ENCODE measurements at places on chromosomes 1 and 21.
A peak's percentile ranks its signal among the peaks of the same experiment; 100 is the strongest.

DNA sequence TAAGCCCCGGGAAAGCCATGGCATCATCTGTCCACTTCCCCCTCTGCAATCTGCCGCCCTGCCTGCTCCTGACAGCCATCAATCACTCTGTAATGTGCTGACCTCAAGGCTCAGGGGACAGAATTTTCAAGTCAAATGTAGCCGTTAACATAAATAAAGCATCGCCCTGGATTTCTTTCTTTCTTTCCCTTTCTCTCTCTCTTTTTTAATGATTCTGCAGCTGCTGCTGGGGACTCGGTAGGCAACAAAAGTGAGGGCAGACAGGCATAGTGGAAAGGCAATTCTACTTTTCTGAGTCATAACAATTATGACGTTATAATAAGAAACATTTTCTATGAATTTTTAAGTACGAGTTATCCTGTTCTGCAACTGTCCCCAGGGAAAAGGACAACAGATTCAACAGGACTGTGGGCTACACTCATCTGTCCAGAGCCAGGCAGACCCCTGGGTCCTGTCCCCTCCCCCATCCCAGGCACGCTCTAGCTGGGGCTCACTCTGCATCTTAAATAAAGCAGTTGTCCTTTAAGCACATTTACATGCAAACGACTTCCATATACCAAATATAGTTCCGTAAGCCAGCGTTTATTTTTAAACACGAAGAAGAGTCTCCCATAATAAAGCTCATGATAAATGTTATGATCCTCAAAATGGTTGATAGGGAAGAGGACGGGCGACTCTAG is 78.7 kb downstream of the SSBP3 start:
- DNase-seq = no peak

DNA sequence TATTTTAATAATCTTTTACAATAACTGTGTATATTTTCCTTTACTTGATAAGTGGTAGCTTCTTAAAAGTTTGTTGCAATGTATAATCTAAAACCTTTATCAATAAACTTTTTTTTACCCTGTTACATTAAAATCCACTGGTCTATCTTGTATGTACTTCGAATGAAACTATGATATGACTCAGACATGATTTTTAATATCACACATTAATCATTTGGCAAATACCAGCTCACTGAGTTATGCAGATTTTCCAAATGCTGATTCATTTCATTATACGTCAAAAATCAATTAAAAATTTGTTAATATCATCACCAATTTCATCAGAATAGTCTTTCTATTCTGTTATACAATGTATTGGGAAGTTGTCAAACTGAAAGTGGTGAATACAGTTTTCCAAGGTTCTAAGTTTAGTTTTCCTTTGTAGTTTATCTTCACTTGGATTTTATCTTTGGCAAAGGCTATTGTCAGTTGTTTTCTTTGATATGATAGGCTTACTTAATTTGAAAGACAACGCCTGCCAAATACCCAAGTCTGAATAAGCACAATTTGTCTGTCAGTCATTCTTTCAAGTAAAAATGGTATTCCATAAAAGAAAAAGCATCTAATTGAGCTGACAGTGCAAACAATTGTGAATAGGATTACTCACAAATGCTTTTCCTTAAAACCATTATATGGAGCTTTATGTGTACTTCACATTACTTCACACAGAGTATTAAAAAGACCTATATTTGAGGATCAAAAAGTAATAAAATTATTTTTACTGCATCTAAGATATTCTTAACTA is 127.0 kb downstream of the NME7 start:
- no peak for DNase-seq

DNA sequence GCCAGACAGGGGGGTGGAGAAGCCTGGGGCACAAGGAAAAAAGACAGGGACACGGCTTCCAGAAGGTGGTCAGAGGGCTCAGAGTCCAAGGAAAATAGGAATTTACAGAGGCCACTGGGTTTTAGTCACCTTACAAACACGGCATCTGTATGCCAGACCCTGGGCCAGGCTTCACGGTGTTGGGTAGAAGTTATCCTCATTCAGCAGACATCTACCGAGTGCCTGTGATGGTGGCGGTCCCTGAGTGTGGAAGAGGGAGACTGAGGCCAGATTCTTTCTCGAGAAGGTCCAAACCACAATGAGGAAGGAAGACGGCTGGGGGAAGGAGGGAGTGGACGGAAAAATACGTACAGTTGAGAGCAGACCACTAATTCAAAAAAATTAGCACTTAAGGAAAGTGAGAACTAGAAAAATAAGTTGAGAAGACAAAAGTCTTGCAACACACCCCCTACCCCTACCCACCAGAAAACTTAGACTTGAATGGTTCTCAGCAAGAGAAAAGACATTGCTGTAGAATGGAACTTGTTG is 864 bp upstream of the BTG2 start:
- no peak for DNase-seq

DNA sequence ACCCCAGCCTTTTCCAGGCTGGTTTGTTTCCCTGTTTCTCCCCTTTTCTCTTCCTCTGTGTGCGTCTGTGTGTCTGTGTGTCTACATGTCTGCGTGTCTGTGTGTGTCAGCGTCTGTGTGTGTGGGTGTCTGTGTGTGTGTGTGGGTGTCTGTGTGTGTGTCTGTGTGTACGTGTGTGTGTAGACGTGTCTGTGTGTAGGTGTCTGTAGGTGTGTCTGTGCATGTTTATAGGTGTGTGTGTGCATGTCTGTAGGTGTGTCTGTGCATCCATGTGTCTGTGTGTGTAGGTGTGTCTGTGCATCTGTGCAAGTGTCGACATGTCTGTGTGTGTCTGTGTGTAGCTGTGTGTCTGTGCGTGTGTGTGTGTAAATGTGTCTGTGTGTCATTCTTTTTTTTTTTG is 3.3 kb downstream of the TTLL10 start:
- DNase-seq = no peak

GRCh38 chr1:230759369-230760065 is 12.3 kb downstream of the CAPN9 start:
- DNase-seq = no peak

DNA sequence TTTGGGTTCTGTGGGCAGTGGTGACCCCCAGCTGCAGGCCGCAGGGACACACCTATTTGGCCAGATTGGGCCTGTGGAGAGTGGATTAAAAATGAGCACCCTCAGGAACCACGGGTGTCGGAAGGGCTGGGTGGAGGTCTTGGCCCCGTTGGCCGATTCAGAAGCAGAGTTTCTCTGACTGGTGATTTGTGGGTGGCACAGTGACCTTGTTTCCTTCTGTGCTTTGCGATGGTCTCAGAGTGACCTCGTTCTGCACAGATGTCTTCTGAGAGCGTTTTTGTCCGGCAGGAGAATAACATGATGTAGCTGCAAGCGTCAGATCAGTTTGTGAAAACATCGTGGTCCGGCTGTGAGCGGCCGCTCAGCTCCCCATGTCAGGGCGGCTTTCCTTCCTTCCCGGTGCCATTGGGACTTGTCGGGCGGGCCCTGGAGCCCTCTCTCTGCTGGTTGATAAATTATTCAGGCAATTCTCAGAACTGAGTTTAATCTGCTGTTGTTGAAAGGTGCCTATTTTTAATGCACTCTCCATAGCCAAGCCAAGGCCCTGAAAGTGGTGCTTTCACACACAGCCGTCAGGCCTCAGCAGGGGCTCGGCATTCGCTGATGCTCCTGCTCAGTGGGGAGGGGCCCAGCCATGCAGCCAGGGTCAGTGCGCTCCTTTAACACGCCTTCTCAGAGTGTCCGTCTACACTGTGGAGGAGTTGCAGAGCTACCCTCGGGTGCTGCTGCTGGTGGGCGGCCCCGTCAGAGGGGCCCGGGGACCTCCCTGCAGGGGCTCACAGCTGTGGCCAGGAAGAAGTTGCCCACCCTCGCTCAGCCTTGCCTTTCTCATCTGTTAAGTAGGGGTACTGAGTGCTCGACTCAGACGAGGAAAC is 26.8 kb downstream of the TRPM2 start:
- DNase-seq = no peak

DNA sequence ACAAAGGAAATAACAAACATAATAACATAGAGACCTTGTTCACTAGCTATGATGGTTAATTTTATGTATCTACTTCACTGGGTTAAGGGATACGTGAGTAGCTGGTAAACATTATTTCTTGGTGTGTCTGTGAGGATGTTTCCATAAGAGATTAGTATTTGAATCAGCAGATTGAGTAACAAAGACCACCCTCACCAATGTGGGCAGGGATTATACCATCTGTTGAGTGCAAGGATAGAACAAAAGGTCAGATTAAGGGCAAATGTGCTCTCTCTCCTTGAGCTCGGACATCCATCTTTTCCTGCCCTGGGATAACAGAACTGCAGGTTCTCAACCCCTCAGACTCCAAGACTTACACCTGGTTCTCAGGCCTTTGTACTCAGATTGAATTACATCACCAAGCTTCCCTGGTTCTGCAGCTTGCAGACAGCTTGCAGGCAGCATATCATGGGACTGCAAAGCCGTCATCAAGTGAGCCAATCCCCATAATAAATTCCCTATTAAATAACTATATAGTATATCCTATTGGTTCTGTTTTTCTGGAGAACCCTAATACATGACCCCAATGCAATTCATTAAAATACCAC is 9.2 kb downstream of the SPATA6 start:
- DNase-seq = no peak

- no peak for DNase-seq
Measured at GRCh38 chr1:6976044-6976375, 190.8 kb downstream of the CAMTA1 start.

DNA sequence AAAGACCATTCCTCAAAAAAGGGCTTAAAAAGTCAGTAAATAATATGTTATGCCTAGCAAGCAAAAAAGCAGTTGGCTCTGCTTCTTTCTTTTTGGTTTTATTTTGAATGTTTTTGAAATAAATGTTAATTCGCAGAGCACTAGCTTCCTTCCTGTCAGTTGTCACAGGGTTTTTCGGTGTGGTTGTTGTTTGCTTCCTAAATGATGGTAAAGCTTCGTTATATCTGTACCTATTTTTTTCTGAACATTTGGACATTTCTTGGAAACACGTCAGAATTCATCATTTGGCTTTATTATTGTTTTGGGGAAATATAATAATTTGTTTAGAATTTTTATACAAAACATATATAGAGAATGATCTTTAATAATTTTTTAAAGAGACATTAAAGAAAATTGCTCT is 351.9 kb upstream of the SGIP1 start:
- DNase-seq = no peak

GRCh38 chr1:113091988-113092594 is 19.1 kb downstream of the LRIG2 start:
- no peak for DNase-seq

DNA sequence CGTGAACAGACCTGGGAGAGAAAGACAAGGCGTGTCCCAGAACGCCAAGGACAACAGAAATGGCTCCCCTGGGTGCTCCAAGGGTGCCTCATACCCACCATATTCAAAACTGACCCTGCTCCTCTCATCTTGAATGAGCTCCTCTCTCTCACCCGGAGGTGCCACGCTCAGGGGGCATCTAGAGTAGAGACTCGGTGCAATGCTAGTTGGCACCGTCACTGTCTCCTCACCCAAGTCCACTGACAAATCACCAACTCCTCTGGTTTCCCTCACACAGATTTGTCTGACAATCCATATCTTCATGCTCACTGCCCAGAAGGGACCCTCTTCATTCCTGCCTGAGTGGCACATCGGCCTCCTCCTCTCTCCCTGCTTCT is 5.0 kb downstream of the TMEM125 start:
- DNase-seq = no peak

- DNase-seq = no peak
Measured at GRCh38 chr1:237040823-237041222, 1.2 kb upstream of the RYR2 start.

DNA sequence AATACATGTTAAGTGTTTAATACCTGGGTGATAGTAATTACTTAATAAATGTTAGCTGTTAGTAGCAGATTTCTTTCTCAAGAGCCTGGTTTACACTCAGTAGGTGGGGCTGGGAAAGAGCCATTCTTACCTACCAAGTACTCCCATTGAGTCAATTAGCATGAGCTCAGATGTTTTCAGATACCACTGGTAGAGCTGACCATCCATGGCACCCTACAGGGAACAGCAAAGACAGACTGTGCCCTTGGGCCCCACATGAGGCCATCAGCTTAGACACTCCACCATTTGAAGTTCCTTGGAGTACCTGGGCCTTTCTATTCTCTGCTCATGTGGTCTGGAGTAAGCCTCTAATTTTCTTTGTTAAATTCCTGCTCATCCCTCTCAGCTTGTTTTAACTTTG is 179.3 kb downstream of the CACNA1E start:
- DNase-seq = no peak

GRCh38 chr1:31726715-31727114 is 22.9 kb upstream of the COL16A1 start:
- no peak for DNase-seq

DNA sequence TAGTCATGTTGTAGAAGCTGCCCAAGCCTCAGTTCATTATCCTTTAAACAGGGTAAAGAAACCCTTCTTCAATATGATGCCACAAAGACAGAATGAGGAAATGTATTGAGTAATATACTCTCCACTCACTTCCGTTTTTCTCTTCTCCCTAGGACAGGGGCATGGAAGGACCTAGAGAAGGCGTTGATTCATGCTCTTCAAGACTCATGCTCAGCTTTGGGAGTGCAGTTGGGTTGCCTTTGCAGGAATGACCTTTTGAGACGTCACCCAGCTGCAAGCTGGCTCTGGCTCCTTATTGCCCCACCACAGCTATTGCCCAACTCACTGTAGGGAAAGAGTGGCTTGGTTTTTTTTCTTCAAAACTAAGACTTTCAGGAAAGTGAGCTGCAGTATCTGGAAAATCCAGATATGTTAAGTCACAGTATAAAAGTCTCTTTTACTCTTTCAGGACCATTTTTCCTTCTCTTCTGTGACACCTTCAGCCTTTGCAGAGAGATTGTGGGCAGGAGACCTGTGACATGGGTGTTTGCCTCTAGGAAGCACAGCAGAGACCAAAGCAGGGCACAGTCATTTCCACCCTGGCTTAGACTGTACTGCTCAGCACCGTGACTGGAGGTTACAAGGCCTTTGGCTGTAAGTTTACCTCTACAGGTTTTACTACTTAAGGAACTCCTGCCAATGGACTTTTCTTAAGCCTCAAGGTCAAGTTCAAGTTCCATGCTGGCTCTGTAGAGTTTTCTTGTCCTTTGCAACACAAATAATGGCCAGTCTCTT is 39.5 kb downstream of the XCL2 start:
- no peak for DNase-seq

DNA sequence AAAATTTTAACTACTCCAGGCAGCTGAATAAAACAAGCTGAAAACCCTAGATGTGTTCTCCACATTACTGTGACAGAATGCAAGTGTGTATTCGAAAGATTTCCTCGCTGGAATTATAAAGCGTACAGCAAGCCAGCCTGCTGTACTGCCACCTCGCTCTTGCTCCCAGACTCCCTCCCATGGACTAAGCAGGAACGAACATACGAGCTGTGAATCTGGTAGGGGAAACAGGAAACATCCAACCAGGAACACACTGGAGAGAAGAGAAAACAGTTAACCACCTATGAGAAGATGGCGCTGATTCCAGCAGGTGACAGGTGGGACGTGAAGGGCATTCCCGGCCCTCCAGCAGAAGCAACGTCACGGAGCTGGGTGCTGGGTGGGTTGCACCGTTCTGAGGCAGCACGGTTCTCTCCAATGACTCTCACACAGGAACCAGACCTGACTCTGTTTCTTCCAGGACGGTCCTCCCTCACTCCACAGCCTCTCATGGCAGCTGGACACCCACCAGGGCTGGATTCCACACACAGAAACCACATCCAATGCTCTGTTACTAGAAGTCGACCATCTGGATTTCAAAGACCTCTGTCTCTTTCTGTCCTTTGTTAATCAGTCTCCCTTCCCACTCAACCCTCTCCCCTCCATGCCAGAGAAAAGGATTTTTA is 219.2 kb downstream of the RERE start:
- peak; percentile 48 for DNase-seq

GRCh38 chr1:41241749-41242341 is at the start of gene SCMH1:
Gene SCMH1 (minus strand): TSS chr1:41242306. CDS start chr1:41186133, 56,173 bp downstream.
- DNase-seq = peak; percentile 45
